Tibial nerve (tissue), 4 donors: ENCODE measurements at places on chromosomes 1 and 21. TPM values are rescaled to one million over a fixed set of nuclear protein-coding genes. Genes with fewer than 3 reads are reported as not detected.

DNA sequence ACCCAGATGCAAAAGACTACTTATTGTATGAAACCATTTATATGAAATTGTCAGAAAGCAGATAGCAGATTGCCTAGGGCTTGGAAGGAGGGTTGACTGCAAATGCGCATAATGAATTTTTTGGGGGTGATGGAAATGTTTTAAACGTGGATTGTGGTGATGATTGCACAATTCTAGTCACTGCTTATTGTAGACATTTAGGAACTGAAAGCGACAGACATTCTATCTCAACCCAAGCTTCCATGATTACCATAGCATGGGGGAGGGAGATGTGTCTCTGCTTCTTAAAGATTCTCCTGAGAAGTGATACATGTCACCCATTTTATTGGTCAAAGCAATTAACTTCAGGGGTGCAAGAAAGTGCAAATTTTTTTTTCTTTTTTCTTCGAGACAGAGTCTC lies 2.8 kb upstream of the MTF2 start:
- H3K27ac ChIP-seq = no peak overlapping the region
- H3K4me3 ChIP-seq = no peak overlapping the region
- H3K36me3 ChIP-seq = no peaks in the 10 kb centered on the region
- DNase-seq = no peak
- H3K27me3 ChIP-seq = no peaks in the 10 kb centered on the region

MAP3K6 gene
- 84.8 TPM for total RNA-seq

DNA sequence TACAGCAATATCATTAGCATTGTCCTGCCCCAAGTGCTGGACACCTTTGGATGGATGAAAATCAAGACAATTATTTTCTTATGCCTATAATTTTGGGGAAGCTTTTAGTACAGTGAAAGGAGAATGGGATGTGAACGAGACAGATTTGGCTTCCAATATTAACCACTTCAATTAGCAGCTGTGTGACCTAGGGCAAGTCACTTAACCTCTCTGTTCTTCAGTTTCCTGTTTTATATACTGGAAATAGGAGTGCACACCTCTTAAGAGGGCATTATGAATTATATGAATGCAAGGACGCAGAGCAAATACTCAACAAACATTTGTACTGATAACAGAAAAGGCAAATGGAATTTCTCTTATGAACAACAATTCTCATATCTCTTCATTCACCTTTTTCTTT lies 18.5 kb downstream of the CYP2J2 start:
- H3K27me3 ChIP-seq = no peaks in the 10 kb centered on the region
- H3K4me3 ChIP-seq = no peak overlapping the region
- no peak overlapping the region for H3K27ac ChIP-seq
- H3K36me3 ChIP-seq = peaks cover 49% of the 10 kb centered on the region
- H3K4me1 ChIP-seq = peaks cover 1% of the 10 kb centered on the region

TAGLN2 gene
- total RNA-seq = 164 TPM

GRCh38 chr1:116878804-116879477 lies 30.8 kb upstream of the PTGFRN start:
- peak overlapping the region; percentile 43 for H3K4me3 ChIP-seq
- no peaks in the 10 kb centered on the region for H3K4me1 ChIP-seq
- H3K36me3 ChIP-seq = no peaks in the 10 kb centered on the region
- no peak for DNase-seq

- no peak for DNase-seq
- no peak overlapping the region for H3K27ac ChIP-seq
- no peaks in the 10 kb centered on the region for H3K36me3 ChIP-seq
Observed at GRCh38 chr21:27292783-27293182, 325.9 kb upstream of the ADAMTS5 start.

- H3K36me3 ChIP-seq = peaks cover 10% of the 10 kb centered on the region
- H3K27ac ChIP-seq = peak overlapping the region; percentile 27
- H3K4me1 ChIP-seq = no peaks in the 10 kb centered on the region
- no peak for DNase-seq
Observed at GRCh38 chr1:204449678-204450280, 38.2 kb upstream of the PPP1R15B start.

DNA sequence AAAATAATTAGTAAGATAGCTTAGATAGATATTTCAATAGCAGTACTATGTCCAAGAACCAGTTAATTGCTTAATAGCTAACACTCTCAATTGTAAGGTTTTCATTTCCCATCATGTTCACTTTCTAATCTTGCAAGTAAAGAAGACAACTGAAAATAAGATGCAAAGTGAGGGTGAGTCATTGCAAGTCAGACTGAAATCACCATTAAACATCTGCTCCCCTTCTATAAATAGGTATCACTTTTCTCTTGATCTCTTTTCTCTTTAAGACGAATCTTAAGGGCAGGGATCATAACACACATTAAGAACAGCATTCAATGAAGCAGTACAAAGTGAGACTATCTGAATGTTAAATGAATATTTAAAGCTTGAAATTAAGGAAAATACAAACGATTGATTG lies 40.4 kb downstream of the UBR4 start:
- no peak for DNase-seq
- H3K27ac ChIP-seq = no peak overlapping the region
- no peaks in the 10 kb centered on the region for H3K4me1 ChIP-seq
- peaks cover 17% of the 10 kb centered on the region for H3K36me3 ChIP-seq
- no peak overlapping the region for H3K4me3 ChIP-seq

FCRL5 gene
- not detected for total RNA-seq

GRCh38 chr1:189782295-189782694 lies 695.4 kb downstream of the BRINP3 start:
- no peaks in the 10 kb centered on the region for H3K27me3 ChIP-seq
- no peak overlapping the region for H3K4me3 ChIP-seq
- H3K36me3 ChIP-seq = no peaks in the 10 kb centered on the region
- DNase-seq = no peak
- no peak overlapping the region for H3K27ac ChIP-seq

RAB25 gene
- not detected for total RNA-seq

ADCY10 gene
- not detected for total RNA-seq

OR2T29 gene
- total RNA-seq = not detected

GRCh38 chr1:101392552-101392951 lies 155.7 kb downstream of the S1PR1 start:
- no peak for DNase-seq
- H3K36me3 ChIP-seq = no peaks in the 10 kb centered on the region
- no peaks in the 10 kb centered on the region for H3K4me1 ChIP-seq
- no peaks in the 10 kb centered on the region for H3K27me3 ChIP-seq
- H3K4me3 ChIP-seq = no peak overlapping the region

VSIG8 gene
- total RNA-seq = not detected

VWA1 gene
- 146 TPM for total RNA-seq

GRCh38 chr1:119204961-119205357 lies 64.5 kb upstream of the WARS2 start:
- H3K36me3 ChIP-seq = no peaks in the 10 kb centered on the region
- H3K27ac ChIP-seq = no peak overlapping the region
- H3K4me3 ChIP-seq = no peak overlapping the region
- H3K27me3 ChIP-seq = no peaks in the 10 kb centered on the region
